Endothelial cell of umbilical vein (primary cell): ENCODE measurements at places on chromosomes 1 and 21. TPM values are rescaled to one million over a fixed set of nuclear protein-coding genes. Genes with fewer than 3 reads are reported as not detected.

GREM2 gene
- total RNA-seq, result not detected in 2 replicates

OR2L13 gene
- total RNA-seq, result not detected in 2 replicates

DNA sequence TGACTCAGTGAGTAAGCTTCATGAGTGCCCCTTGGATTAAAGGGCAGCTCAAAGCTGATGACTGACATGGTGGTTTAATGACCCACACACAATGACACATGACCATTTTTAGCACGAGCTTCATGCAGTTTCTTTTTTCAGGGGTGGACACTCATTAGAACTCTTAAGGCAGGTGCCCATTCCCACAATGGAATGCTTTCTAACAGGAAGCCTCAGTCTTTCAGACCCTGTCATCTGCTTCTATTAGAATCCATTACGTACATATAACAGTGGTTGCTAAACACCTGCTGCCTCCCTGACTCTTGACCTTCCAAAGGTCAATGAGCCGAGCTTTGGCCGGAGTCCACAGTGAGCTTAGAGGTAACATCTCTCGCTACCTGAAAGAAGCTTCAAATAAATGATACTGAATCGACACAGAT, 27.4 kb downstream of the AKNAD1 start:
- DNase-seq, result peak; percentile 38

- no peak for DNase-seq
Observed at GRCh38 chr21:41953249-41953830, 478 bp downstream of the C2CD2 start.

- peak; percentile 66 for DNase-seq
Observed at GRCh38 chr1:145982010-145982723, 14.2 kb downstream of the TXNIP start.

GRCh38 chr1:42876009-42876408, 29.6 kb downstream of the ZNF691 start:
- DNase-seq, result no peak

- peak; percentile 26 for DNase-seq
Observed at GRCh38 chr1:60612790-60613189, 469.6 kb upstream of the NFIA start.
